A172 (cell line): ENCODE measurements at places on chromosomes 2 and 18.

GRCh38 chr2:161745866-161746614 lies 121.8 kb downstream of the SLC4A10 start:
- DNase-seq = no peak

- DNase-seq = no peak
Observed at GRCh38 chr2:217562871-217563480, 439.8 kb downstream of the TNS1 start.

DNA sequence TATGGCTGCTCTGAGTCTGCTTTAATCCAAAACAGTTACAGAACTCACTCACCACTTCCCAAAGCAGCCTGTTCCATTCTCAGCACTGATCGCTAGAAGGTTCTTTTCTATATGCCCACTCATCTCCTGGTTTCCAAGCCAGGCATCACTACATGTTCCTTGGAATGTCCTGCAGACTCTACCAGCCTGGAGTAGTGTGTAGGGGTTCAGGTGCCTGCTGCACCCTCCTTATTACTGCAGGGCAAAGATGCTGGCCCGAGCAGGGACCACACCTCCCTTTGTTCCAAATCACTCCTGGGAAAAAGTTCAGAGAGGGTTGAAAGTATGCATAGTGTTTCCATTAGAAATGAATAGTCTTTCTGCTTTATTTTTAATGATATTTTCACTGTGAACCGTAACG lies 196.6 kb downstream of the SH3RF3 start:
- no peak for DNase-seq

DNA sequence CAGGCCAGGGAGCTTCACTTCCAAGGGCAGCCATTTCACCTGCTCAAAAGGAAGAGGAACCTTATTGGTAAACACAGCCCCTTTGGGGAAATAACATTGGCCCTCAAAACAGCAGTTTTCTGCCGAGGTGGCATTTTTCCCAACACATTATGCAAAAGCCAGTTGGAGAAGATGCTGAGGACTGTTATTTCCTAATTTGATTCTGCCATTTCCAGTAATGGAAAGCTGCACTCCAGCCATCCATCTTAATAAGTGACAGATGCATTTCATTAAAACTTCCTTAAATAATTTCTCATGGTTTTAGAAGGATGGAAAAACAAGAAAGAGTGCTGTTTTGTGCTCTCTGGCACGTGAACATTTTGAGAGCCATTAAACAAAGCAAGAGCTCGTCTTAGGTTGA lies 55.9 kb upstream of the ALK start:
- DNase-seq = no peak

DNA sequence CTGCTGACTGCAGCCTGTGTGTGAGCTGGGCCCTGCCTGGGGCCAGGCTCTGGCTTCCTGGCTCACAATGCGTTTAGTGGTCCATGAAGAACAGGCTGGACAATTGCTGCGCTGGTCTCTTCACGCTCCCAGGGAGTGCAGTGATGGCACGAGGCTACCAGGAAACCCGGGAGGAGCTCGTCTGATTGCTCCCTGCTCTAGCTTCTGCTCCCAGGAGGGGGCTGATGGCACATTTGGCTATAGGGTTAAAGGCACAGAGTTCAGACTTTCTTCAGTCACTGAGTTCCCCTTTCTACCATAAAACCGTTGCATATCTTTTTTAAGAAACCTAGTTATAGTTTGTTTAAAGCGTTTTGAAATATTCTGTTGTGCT lies 60.1 kb downstream of the KCNF1 start:
- DNase-seq = no peak

DNA sequence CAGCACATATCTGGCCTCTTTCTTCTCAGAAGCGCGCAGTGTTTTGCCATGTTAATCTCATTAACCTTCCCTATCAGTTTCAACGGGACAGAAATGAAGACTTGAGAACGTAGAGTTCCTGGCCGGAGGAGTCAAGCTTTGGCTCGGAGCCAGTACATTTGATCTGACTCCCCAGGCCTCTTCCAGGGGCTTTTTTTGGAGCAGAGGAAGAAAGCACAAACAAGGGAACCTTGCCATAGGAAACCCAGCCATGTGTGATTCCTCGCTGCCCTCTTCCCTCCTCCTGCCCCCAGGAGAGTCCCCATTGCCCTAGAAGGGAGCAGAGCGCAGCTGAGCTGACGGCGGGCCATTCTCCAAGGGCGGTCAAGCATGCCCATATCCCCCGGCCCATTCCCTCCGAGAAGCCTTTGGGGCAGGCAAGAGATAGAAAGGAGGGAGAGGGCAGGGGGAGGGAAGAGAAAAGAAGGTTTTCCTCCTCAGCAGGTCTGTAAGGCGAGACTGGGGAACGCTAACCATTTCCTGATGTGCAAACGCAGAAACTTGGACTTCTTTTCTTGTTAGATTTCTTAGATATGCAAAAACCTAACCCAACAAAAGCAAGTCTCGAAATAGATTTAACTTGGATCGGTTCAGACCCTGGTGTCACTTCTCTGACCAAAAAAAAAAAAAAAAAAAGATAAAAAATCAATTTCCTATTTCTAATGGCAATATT lies 63.7 kb upstream of the POU3F3 start:
- no peak for DNase-seq
